ENCODE measurements at places on chromosomes 5 and 9.

GRCh38 chr9:129289883-129290282, 111.8 kb upstream of the IER5L start:
- DNase-seq, result no peak

DNA sequence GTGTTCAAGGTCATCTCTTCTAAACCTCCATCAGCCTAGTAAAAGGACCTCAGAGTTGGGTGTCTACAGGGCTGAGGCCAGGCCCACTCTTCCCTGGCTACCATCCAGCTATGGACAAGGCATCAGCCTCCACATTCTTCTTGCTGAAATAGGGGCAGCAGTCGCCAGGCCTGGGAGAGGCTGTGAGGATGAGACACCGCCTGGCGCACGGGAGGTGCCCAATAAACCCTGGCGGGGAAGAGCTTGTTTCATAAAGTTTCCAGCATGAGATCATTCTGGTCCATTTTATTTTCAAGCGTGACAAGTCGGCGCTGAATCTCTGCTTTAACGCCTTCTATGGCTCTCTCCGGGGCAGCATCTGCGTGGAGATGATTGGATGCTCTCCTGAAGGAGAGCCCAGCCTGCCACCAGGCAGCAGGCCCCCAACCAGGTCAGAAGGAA, 153.4 kb downstream of the OLFM1 start:
- DNase-seq, result no peak

- no peak for DNase-seq
Measured at GRCh38 chr9:81132796-81133195, 556.6 kb downstream of the TLE1 start.

- no peak for DNase-seq
Measured at GRCh38 chr5:40873286-40873880, 32.2 kb downstream of the CARD6 start.

GRCh38 chr5:125143011-125143410, 396.6 kb upstream of the ZNF608 start:
- DNase-seq, result no peak

DNA sequence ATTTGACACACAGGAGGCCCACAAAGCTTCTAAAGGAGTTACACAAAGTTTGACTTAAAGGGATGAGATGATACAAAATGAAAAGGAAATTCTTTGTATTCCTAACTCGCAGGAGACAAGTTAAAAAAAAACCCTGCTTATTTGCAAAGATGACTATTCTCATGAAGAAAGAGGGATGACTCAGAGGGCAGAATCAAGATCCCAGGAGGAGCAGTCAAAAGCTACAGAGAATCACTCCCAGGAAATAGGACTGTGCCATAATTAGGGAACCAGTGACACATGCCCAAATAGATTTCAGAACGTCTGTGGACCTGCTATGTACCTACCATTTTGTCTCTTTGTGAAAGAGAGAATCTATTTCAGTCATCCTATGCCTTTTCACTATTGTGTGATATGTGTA, 103.5 kb upstream of the ARRDC3 start:
- DNase-seq, result no peak

- DNase-seq, result no peak
Measured at GRCh38 chr9:76580820-76581219, 121.8 kb downstream of the GCNT1 start.

- DNase-seq, result no peak
Measured at GRCh38 chr5:43859309-43859708, 256.3 kb downstream of the NNT start.

GRCh38 chr9:97907046-97907445, 15.3 kb downstream of the TRMO start:
- no peak for DNase-seq

All from activated CD4-positive, alpha-beta T cell treated with anti-CD3 and anti-CD28 coated beads, Interleukin-2, amount 50 U/mL, for 1 hour (primary cell).